Fibroblast of skin of left quadriceps (primary cell): ENCODE measurements at places on chromosomes 3 and 15.

DNA sequence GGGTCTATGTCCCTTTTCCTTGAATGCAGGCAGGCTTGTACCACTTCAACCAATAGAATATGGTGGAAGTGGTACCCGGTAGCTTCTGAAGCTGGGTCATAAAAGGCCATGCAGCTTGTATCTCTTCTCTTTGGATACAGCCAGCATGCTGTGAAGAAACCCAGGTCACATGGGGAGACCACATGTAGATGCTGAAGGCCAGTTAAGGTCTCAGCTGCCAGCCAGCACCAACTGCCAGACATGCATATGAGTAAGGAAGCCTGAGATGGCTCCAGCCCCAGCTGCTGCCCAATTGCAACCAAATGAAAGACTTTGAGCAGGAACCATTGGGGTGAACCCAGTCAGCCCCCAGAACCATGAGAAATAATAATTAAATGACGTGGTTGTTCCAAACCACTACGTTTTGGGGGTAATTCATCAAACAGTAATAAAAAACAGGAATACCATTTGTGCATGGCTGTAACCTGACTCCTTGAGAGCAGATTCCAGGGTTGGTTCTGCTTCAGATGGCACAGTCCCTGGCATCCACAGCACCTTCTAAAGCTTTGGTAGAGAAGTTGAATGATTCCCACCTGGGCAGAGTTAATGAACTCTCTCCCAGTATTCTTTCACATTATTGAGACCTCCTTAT lies 3.8 kb downstream of the RBP2 start:
- no peak for DNase-seq

DNA sequence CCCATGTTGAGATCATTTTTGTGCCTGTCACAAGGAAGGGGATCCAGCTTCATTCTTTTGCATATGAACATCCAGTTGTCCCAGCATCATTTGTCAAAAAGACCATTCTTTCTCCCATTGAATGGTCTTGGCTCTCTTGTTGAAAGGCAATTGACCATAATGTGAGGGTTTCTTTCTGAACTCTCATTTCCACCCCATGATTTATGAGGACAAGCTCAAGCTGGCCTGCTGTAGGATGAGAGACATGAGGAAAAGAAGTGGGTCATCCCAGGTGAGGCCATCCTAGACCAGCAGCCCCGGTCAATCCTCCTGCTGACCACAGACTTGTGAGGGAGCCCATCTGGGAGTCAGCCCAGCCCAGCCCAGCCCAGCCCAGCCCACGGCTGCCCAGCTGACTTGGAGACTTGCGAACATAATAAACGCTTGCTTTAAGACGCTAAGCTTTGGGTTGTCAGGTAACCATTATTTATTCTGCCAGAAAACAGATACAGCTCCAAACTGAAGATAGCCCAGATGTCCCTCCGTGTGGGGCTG lies 69.0 kb downstream of the LINGO1 start:
- DNase-seq, result no peak

- DNase-seq, result peak; percentile 32
Observed at GRCh38 chr3:12588039-12589009, 31.4 kb downstream of the MKRN2 start.

DNA sequence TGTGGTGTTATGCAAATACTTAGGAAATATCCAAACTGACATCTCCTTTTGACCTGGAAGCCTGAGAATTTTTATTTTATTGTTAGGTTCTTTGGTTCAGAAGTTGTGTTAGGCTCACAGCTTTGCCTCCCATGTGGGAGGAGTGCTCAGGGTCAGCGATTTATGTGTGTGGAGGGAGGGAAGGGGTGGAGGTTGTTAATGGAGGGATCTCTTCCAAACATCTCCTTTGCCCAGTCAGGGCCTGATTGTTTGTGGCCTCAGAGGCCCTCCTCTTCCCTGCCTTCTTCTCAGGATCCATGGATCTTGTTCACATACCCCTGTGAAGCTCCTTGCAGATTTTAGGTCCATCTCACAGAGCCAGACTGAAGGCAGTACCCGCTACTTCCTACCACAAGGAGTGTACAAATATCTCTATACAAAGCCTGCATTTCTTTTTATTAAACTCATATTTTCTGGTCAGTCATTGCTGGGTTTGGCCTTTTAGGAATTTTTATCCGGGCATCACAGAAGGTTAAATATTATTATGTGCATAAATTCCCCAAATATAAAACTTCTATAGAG lies 40.3 kb downstream of the BBX start:
- DNase-seq, result no peak

DNA sequence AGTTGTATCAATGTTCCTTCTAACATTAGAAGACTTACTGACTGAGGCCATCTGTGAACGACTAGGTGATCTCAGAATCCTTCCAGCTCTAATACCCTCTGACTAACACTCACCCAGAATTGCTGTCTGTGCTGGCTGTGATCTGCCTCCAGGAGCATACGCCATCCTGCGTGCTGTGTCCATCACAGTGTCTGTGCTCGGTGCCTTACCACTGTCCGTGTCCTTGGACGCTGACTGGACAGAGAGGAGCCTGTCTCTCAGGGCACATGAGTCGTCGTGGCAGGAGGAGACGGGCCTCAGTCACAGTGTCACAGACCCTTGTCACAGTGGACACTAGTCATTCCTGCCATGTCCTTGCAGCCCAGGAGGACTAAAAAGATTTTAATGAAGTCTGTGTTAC lies 83.1 kb downstream of the LMLN start:
- no peak for DNase-seq

DNA sequence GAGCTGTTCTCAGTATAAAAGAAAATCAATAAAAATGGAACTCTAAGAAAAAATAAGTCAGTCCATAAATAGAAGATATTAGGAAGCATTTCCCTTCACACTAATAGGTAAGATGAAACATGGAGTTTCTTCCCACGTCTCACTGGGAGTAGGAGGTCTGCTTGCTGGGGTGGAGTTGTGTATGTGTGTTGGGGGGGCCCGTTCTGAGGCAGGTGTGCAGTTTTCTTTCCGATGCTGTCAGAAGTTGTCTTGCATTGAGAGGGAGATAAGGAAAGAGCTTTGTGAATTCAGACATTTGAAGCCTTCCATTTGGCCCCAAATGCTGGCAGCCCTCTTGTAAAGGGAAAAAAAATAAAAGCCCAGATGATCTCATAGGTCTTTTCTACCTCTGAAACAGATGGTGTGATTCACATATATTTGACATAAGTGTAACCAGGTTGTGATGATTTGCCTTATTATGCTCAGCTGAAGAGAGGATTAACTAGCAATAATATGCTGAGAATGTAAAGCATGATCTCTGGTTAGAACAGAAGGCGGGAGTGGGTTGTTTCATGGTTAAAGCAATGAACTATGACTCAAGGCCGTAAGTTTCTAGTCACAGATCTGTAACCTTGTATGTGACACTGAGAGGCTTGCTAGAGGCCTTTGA lies 8.8 kb downstream of the RASGRP1 start:
- DNase-seq, result peak; percentile 89

- no peak for DNase-seq
Observed at GRCh38 chr15:61118885-61119284, 110.2 kb downstream of the RORA start.

DNA sequence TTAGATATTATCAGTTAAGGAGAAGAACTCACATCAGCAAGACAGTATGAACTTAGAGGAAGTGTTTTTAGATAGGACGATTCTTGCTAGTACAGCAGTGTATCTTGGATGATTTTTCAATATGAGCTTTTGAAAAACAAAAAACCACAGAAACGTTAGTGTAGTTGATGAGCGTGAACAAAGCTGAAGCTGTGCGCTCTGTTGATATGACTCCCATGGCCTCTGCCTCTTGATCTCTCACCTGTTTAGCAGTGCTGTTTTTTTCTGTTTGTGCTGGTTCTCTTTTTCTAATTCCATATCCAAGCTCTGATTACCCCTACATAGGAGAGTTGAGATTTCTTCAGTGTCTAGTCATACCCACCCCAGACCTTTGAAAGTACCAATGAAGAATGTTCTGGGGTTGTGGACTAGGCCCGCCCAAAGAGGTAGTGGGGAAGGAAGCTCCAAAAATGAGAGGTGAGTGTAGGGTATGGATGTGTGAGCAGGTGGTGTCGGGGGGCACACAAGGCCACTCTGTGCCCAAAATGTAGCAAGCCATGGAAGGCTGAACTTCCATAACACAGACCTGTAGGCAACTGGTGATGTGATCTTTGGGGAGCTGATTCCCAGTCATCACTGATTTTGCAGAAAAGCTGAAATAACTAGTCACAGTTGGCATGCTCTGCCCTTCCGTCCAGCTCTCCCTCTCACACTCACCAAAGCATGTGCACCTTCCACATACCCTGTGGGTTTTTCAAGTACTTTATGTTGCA lies 20.0 kb upstream of the CMTM7 start:
- no peak for DNase-seq

DNA sequence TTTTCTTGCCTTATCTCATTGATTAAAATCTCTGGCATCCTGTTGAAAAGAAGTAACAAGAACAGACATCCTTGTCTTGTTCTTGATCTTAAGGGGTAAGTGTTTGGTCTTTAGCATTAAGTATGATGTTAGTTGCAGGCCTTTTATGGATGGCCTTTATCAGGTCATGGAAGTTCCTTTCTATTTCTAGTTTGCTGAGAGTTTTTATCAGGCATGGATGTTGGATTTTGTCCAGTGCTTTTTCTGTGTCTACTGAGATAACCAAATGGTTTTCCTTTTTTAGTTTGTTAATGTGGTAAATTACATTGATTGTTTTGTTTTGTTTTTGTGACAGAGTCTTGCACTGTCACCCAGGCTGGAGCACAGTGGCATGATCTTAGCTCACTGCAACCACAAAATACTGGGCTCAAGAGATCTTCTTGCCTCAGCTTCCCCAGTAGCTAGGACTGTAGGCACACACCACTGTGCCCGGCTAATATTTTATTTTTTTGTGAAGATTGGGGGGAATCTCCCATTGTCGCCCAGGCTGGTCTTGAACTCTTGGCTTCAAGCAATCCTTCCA lies 26.3 kb downstream of the MRAS start:
- DNase-seq, result no peak
